Large intestine (tissue), 12 donors: ENCODE measurements at places on chromosomes 3 and 15. TPM values are rescaled to one million over a fixed set of nuclear protein-coding genes. Genes with fewer than 3 reads are reported as not detected.
A peak's percentile ranks its signal among the peaks of the same experiment; 100 is the strongest.

Gene ZNF770
- 36.3 TPM for polyA plus RNA-seq

Gene LIPC
- polyA plus RNA-seq, result 0.25 TPM

DNA sequence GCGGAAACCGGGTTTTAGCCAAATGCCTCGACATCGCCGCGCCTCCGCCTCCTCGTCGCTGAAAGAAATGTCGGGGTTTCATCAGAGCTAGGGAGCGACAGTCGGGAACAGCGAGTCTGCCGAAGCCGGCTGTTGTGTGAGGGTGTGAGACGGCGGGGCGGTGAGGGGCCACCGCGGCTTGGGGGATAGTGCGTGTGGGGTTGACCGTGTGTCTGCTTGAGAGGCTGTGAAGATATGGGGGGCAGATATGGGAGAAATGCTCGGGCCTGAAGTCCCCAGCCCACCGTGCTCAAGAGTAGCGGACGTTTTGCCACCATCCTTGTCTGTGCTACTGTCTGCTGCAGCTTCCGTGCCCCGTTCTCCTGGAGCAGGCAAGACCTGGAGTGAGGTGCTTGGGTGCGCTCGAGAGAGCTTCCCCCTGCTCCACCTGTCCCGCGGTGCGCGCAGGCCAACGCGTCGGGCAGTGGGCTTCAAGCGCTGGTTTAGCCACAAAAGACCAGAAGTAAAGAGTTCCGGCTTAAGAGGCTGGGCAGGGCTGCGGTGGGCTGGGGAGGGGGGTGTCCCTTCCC lies 716 bp upstream of the ISLR2 start:
- peak; percentile 26 for DNase-seq

Gene LYZL4
- polyA plus RNA-seq, result not detected
